SK-N-DZ (cell line): ENCODE measurements at places on chromosomes 16 and 17.
A peak's percentile ranks its signal among the peaks of the same experiment; 100 is the strongest.

DNA sequence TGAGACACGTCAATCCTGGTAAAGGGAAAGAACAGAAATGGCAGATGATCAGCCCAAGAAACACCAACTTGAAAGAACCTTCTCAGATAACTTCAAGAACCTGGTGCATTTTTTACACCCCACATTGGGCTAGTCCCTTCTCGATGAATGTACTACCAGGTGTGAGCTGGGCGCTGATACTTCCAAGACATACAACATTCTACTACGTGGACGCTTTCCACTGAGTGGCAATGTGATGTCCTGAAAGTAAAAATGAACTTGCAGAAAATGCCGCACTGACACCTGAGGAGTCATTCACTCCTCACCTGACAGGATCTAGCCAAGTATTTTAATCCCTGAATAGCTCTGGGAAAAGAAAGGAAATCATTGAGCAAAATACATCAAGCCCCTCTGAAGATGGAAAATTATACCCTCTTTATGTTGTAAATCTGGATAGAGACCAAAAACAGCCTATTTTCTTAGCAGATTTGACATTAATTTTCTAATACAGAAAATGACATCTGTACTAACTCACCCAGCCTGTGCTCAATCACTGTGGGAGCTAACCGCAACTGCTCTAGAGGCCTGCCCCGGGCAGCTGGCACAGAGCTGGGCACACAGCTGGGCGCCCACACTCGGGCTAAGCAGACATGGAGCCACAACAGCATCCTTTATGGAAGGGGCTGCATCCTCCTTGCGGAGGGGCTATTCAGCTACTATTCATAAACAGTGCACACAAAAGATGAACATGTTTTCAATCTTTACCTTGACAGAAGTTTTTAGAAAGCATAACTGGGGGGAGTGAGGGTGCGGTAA is 16.2 kb downstream of the SNN start:
- DNase-seq: no peak

GRCh38 chr16:17409894-17410293 is 60.9 kb downstream of the XYLT1 start:
- no peak for DNase-seq

- DNase-seq: no peak
Observed at GRCh38 chr17:80361495-80362220, 53.3 kb upstream of the ENDOV start.

GRCh38 chr17:41150026-41150425 is 401 bp upstream of the KRTAP4-5 start:
- no peak for DNase-seq

- DNase-seq: no peak
Observed at GRCh38 chr16:89067677-89068443, 25.8 kb upstream of the ACSF3 start.

- no peak for DNase-seq
Observed at GRCh38 chr17:76326306-76326705, 18.2 kb upstream of the QRICH2 start.

DNA sequence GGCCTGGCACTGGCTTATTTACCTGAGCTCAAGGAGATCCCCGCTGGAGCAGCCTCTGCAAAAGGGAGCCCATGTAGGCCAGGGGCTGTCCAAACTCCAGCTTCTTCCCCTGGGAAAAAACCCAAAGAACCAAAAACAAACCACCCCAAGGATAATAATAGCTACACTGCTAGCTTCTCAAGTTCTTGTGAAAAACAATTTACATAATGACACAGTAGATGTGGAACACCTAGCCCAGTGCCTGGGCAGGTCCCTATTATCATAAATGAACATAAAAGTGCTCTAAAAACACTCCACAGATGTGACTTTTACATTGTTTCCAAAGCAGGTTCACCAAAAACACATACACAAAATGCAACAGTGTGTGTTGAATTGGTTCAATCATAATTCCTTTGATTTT is 27.3 kb downstream of the CENPV start:
- DNase-seq: no peak

GRCh38 chr16:3607161-3607560 is 4.2 kb downstream of the SLX4 start:
- DNase-seq: no peak

GRCh38 chr16:57013229-57013628 is 23.9 kb downstream of the NLRC5 start:
- no peak for DNase-seq

GRCh38 chr17:81400154-81400977 is 5.1 kb downstream of the BAHCC1 start:
- DNase-seq: no peak

GRCh38 chr16:3173892-3174617 is 13.9 kb upstream of the OR1F1 start:
- peak; percentile 68 for DNase-seq

DNA sequence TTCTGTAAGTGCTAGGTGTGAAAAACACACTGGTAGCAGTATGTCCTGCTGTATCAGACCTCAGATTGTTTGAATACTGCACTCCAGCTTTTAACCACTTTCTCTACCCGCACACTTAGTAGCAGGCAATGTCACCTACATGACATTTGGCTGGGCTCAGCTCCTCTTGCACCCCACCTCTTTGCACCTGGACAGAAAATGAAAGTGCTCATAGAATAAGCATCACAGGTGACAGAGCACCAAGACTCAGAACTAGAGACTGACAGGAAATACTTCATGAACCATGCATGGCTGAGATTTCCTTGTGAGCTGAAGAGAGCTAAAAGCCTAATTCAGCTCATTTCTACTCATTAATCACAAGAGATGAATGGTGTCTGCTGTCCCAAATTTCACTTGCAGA is 1014.2 kb upstream of the CDH8 start:
- no peak for DNase-seq

DNA sequence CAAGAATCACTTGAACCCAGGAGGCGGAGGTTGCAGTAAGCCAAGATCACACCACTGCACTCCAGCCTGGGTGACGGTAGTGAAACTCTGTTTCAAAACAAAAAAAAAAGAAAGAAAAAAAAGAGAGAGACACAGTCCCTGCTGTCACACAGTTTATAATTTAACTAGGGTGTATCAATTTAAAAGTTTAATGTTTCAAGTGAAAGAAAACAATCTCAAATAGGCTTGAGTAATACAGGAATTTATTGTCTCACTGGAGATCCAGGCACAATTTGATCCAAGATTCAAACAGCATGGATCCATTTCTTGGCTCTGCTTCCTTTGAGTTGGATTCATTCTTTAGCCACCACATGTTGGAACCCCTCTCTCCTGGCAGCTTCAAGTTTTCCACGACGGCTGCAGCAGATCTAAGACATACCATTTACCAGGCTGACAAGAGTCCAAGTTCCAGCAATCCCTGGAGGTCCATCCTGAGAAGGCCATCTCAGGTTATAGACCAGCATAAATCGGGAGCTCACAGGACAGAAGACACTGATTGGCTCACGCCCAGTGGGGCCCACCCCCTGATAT is 97.5 kb downstream of the YPEL2 start:
- no peak for DNase-seq

DNA sequence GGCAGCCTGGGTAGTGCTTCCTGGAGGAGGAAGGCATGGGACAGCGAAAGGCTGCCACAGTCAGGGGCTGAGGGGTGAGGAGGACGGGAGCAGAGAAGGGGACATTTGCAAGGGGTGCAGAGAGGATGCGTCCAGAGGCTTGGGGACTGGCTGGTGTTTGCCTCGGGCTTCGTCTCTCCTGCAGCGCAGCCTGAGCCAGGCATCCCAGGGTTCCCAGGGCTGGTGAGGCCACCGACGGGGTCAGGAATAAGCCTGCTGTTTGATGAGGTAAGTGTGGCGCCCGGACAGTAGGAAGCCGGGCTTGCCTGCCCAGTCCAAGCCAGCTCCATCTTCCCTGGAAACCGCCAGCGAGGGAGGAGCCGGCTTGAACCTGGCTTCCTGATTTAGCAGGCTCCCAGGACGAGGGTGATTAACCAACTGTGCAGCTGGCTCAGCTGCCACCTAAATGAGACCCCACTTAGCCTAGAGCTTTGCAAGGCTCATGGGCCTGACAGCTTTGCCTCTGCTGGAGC is 47.8 kb downstream of the PITPNM3 start:
- DNase-seq: no peak
